ENCODE measurements at places on chromosomes 3 and 15. TPM values are rescaled to one million over a fixed set of nuclear protein-coding genes. Genes with fewer than 3 reads are reported as not detected.

POLR2M gene
- 28.0 TPM for total RNA-seq

ATP13A5 gene
- not detected for total RNA-seq

GOLGA8T gene
- total RNA-seq = not detected

KPNA4 gene
- 35.8 TPM for total RNA-seq

AHSG gene
- total RNA-seq = not detected

CHST2 gene
- total RNA-seq = 21.3 TPM

NTRK3 gene
- total RNA-seq = not detected

MYRIP gene
- not detected for total RNA-seq
